HEK293T (cell line): ENCODE measurements at places on chromosomes 5 and 9.

DNA sequence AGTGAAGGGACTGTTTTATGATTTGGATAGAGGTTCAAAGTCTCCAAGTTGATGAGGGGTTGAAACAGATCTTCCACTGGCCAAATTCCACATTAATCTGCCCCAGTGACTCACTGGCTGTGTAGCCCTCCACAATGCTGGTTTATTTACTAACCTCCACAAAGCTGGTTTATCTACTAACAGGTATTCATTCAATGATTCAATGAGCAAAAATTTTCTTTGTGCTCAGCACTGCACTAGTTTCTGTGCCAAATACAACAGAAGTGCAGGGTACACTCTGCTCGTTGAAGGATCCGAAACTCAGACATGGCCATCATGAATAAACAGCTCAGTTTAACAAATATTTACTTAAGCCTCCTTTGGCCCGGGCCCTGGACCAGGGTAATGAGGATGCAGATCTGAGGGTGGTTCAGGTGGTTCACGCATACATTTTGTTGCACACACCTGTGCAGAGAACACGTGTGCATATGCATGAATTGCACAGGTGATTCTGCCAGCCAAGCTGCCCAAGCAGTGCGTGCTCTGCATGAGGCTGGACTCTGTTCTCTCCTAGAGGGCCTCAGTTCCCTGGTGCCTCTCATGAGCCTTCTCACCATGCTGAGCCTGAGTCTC is 71.0 kb downstream of the SH3PXD2B start:
- DNase-seq: no peak

DNA sequence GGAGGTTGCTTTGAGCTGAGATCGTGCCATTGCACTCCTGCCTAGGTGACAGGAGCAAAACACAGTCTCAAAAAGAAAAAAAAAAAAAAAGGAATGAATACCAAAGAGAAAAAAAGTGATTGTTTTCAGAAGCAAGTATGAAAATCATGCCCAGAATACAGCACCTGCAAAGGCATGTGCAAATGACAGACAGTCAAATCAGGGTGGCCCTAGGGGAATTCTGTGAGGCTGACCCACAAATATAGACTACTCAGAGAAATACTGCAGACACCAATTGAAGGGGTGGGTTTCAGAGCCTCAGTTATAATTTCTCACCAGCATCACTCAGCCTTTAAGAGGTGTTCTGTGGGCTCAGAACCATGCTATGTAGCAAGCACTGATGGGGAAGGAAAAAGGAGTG is 28.6 kb downstream of the DCAF12 start:
- no peak for DNase-seq

DNA sequence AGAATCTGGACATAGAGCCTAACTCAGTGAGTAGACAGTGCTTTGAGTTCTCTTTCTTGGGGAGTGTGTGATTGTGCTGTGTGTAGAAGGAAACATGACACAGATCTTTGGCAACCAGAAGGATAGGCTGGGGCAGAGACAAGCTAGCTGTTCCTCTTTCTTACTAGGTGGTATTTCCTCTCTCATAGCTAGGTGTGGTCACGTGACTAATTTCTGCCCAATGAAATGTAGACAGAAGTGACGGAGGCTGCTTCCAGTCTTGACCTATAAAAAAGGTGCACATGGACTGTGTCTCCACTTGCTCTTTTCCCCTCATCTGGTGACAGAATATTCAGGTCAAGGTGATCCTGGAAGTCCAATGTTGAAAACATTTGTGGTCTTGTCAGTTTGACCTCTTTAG is 92.5 kb upstream of the NFIB start:
- no peak for DNase-seq

DNA sequence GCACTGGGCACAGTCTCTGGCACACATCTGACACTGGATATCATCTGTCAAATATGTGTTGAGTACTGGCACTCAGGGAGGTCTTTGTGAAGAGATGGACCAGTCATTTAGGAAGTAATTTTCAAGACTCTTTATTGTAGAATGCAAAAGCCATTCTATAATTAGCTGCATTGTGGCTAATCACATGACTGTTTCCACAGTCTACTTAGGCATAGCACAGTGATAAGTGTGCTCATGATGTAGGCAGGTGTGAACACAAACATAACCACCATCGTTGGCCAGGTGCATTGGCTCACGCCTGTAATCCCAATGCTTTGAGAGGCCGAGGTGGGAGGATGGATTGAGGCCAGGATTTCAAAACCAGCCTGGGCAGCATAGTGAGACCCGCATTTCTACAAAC is 62.2 kb downstream of the CFAP77 start:
- DNase-seq: no peak

- DNase-seq: no peak
Observed at GRCh38 chr9:96029722-96030530, 154.4 kb downstream of the ERCC6L2 start.

DNA sequence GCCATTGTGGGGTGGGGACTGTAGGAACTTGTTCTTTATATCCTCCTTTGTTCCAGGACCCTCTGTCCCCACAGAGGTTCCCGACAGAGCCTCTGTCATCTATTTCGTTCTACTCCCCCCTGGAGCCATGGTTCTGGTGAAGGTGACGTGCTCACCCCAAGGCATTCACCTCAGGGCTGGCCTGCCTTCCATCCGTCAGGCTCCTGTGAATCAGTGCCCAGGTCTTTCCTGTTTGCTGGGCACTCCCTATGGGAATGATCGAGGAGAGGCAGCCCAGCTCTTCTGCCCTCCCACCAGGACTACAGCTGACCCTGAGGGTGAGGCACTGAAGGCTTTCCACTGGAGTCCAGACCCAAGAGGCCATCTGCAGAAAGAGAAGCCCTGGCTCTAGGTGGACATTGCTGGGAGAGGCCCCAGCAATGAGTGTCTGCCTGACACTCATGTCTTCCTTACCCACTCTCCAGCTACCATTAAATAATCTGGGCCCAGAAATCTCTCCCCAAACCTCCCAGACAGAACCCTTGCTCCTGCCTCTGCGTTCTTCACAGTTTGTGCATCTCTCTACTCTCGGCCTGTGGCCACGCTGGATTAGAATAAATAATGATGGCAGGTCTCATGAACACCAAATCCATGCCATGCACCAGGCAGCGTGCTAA is 214.2 kb downstream of the FSTL4 start:
- DNase-seq: no peak

- no peak for DNase-seq
Observed at GRCh38 chr9:116693233-116693731, 6.2 kb downstream of the TRIM32 start.

- DNase-seq: no peak
Observed at GRCh38 chr5:125413496-125414274, 667.2 kb upstream of the ZNF608 start.
